ENCODE measurements at places on chromosomes 2 and 18.

GRCh38 chr2:241760301-241760771, 16.3 kb upstream of the GAL3ST2 start:
- DNase-seq = no peak

GRCh38 chr2:51297488-51297887, 265.6 kb upstream of the NRXN1 start:
- no peak for DNase-seq

- no peak for DNase-seq
These were observed 19.6 kb upstream of the PROKR1 start for GRCh38 chr2:68623820-68624219.

- DNase-seq = no peak
These were observed 740.4 kb upstream of the CELF4 start for GRCh38 chr18:38305961-38306360.

DNA sequence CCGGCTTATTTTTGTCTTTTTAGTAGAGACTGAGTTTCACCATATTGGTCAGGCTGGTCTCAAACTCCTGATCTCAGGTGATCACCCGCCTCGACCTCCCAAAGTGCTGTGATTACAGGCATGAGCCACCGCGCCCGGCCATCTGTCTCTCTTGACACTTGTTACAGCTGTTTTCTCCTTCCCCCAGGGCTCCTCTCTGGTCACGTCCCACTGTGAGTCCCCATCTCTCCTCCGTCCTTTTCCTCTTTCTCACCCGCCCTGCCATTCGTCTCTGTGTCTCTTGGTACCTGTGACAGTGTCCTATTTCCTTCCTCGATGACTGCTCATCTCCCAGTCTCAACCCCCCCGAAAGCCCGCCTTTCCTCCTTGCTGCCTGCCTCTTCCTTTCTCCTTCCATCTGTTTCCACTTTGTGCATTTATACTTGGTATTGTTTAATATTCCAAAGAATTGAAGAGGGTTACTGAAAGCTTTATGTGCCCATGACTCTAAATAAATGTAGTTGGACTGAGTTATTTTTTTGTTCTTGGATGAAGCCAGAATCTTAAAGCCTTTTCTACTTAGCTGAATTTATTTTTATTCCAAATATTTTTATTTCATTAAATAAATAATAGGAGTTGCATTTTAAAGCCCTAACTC, 241.5 kb downstream of the SH3RF3 start:
- no peak for DNase-seq

- no peak for DNase-seq
These were observed 31.7 kb upstream of the DYNC1I2 start for GRCh38 chr2:171655586-171655985.

Data from astrocyte of the cerebellum (primary cell).